ENCODE measurements at places on chromosomes 6 and 20.

- DNase-seq = no peak
Measured at GRCh38 chr20:38658879-38659596, 57.4 kb downstream of the ARHGAP40 start.

- DNase-seq = no peak
Measured at GRCh38 chr6:139595183-139595582, 220.7 kb upstream of the CITED2 start.

DNA sequence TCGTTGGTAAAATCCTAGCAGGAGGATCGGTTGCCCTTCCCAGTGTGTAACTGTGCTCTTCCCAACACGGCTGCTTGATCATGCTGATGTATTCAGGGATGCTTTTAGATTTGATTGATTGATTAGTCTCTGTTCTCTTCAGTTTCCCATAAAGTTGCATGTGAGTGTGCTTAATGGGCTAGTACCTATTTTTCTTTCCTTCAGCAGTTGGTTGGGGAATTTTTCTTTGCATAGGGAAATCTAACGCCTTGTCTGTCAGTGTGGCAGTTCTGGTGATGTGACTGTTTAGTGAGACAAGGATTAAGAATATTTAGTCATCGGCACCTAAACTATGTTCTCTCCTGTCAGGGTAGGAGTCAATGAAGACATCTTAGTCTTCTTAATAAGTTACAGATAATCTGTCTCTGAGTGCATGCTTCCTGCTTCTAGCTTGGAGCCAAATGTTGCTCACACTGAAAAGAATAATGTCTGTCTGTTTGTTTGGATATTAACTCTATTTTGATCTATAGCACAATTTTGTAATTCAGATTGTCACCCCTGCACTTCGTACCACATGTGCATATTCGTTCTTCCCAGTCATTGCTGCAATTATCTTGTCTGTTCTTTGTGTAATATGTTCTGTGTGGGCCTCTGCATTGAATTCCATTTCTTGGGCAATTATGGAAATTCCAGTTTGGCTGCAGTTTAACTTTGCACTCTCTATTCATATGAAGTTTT lies 169.9 kb downstream of the EDN1 start:
- no peak for DNase-seq

DNA sequence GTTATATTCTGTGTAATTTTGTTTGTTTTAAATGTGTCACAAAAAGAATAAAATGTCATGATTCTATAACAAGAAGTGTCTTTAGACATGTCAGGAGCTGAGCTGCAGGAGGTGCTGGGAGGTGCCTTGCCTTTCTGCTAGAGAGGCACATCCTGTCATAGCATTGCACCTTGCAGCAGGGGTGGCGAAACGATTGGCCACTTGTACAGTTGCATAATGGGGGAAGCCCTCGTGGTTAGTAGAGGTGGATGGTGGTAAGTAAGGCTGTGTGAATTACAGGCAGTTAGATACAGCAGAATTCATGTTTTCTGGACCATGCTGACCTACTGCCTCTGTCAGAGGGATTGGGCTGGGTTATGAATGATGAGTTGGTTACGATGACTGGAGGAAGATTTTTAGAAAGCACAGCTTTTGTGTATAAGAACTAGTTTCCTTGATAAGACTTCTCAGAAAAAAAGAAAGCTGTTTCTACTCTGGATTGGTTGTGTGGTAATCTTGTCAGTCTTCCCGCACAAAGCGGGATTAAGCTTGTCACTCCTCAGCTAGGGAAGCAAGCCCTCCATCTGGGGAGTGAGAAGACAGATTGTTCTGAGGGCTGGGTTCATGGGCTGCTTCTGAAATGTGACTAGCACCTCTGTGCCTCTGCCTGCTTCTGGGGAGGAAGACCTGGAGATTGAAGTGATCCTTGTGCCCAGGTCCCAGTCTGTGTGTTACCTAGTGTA lies 74.9 kb downstream of the FOXO3 start:
- no peak for DNase-seq

DNA sequence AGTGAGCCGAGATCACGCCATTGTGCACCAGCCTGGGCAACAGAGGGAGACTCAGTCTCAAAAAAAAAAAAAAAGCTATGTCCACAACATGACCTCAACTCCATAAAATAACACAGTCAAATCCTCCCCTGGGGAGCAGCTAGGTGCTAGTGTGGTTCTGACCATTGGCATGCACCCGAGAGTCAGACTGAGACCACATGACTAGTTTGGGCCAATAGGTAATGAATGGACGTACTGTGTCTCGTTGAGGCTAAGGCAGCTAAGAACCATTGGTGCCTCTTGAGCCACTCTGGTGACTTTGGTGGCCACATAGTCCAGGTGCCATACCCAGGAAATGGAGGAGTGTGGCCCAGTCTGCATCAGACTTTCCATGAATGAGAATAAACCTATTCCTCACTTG lies 40.3 kb downstream of the ATP9A start:
- DNase-seq = no peak

Data from muscle of arm (tissue), 14 donors.